ENCODE measurements at places on chromosomes 13 and 19. TPM values are rescaled to one million over a fixed set of nuclear protein-coding genes. Genes with fewer than 3 reads are reported as not detected.

Gene LSR
- total RNA-seq, result 5.1 TPM

DNA sequence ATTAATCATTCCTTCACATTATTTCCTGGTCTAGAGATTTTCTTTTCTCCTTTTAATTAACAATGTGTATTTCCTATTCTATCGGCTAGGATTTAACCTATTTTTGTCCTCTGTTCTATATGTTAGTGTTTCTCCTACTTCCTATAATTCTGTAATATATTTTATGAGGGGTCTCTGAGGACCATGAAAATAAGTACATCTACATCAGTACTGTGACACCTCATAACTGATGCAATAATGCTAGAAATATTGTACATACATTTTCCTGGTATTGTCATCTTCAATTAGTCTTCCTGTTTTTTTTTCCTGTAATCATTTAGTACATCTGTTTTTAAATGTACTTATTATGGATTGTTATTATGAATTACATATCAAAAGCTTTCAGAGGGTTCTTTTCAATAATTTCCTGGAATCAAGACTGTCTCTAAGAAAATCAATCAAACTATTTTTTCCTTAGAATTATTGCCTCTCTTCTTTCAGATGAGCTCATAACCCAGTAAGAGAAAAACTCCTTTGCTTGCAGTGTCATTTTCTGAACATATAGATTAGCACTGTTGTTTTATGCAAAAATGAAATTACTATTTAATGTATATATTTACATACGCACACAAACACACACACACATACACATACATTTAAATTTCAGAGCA lies 1004.3 kb downstream of the SLITRK5 start:
- no peak overlapping the region for H3K27ac ChIP-seq
- no peaks in the 10 kb centered on the region for H3K36me3 ChIP-seq
- H3K4me3 ChIP-seq, result no peak overlapping the region

GRCh38 chr13:20505405-20506366 lies 20.0 kb downstream of the CRYL1 start:
- no peak for DNase-seq
- peaks cover 5% of the 10 kb centered on the region for H3K4me1 ChIP-seq
- no peaks in the 10 kb centered on the region for H3K36me3 ChIP-seq
- no peak overlapping the region for H3K4me3 ChIP-seq
- H3K27ac ChIP-seq, result no peak overlapping the region
- no peaks in the 10 kb centered on the region for H3K27me3 ChIP-seq

DNA sequence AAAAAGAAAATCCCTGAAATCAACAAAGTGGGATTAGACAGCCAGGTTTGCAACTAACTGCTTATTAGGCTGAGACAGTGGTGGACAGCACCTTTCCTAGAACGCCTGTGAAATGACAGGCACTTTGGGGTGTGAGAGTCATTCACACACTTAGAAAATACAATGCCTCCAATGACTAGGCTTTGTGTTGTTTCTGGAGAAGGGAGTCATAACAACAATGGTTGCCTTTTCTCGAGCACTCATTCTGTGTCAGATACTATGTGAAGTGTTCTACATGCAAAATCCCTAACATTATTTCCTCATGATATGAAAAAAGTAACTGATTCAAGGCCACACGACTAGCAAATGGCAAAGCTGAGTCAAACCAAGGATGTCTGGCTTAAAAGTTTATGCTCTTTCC lies 41.2 kb downstream of the SACS start:
- H3K27ac ChIP-seq, result no peak overlapping the region
- H3K36me3 ChIP-seq, result no peaks in the 10 kb centered on the region
- DNase-seq, result no peak
- H3K27me3 ChIP-seq, result no peaks in the 10 kb centered on the region

- H3K4me3 ChIP-seq, result no peak overlapping the region
- no peaks in the 10 kb centered on the region for H3K4me1 ChIP-seq
- H3K27ac ChIP-seq, result no peak overlapping the region
Measured at GRCh38 chr19:10372690-10373089, 7.7 kb downstream of the TYK2 start.

DNA sequence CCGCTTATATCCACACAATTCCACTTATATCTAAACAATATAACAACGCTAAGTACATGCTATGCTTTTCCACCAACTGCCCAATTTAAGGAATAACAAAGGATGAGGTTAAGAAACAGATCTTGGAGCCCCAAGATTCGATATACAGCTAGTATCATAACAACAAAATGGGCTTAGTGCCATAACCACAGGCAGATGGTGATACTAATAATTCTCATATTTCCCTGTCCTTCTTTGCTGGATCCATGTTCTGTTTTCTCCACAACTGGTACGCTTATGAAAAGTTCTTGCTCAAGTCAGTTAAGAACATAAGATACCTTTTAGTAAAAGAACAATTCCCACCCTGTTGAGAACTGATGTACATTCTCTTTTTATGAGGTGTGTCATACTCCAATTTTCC lies 33.9 kb downstream of the CAB39L start:
- no peak overlapping the region for H3K27ac ChIP-seq
- no peaks in the 10 kb centered on the region for H3K27me3 ChIP-seq
- no peak for DNase-seq
- no peaks in the 10 kb centered on the region for H3K36me3 ChIP-seq
- no peak overlapping the region for H3K4me3 ChIP-seq

GRCh38 chr19:1591421-1592023 lies 1.1 kb downstream of the MBD3 start:
- H3K27me3 ChIP-seq, result no peaks in the 10 kb centered on the region
- H3K4me1 ChIP-seq, result peaks cover 15% of the 10 kb centered on the region
- no peak for DNase-seq
- peak overlapping the region; percentile 99 for H3K27ac ChIP-seq

GRCh38 chr13:91554101-91554500 lies 155.7 kb downstream of the GPC5 start:
- H3K36me3 ChIP-seq, result no peaks in the 10 kb centered on the region
- no peak for DNase-seq
- H3K27me3 ChIP-seq, result no peaks in the 10 kb centered on the region
- H3K4me1 ChIP-seq, result no peaks in the 10 kb centered on the region
- H3K27ac ChIP-seq, result no peak overlapping the region

DNA sequence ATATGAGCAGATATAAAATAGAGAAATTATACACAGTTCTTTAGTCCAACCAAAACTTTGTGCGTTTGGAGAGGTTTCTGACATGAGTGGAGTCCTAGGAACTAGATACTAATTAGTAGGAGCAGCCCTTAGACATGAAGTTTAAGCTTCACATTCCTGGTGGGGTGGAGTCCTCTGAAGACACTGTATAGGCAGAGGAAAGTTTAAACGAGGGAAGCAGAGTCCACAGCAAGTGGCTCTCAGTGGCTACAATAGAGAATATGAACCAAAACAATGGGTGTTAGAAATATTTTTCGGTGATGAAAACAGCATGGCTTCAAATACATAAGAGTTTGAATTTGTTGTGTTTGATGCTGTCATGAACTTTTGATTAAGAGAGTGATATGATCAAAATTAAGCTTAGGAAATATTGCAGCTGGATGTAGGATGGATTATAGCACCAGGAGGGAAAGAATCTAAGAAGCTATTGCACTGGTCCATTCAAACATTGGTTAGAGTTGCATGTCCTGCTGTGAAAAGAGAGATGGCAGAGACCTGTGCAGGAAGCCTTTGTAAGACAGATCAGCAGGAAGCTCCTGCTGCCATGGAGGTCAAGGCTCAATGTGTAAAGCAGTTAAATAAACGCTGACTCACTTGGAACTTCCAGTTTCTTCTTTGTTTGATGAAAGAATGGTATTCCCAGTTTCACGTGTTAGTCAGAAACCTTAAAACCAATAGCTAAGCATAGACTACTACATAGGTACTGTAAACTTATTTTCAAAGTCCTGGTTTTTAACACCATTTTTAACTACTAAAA lies 175.2 kb downstream of the TDRD3 start:
- no peak overlapping the region for H3K27ac ChIP-seq
- no peaks in the 10 kb centered on the region for H3K27me3 ChIP-seq
- no peak overlapping the region for H3K4me3 ChIP-seq
- no peak for DNase-seq
- H3K4me1 ChIP-seq, result no peaks in the 10 kb centered on the region

DNA sequence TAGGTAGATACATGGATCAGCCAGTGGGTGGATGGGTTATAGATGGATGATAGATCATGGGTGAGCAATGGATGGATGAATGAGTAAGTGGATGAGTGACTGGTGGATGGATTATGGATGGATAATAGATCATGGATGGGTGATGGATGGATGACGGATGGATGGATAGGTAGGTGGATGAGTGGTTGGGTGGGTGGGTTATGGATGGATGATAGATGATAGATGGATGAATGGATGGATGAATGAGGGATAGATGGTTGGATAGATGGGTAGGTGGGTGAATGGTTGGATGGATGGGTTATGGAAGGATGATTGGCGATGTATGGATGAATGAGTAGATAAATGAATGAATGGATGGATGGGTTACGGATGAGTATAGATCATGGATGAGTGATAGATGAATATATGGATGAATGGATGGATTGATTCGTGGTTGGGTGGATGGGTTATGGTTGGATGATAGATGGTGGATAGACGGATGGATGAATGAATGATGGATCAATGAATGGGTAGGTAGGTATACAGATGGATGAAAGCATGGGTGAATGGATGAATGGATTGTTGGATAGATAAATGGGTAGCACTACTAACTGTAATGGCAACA lies 27.0 kb upstream of the PTPRS start:
- no peak for DNase-seq
- no peaks in the 10 kb centered on the region for H3K36me3 ChIP-seq
- H3K27me3 ChIP-seq, result peaks cover 34% of the 10 kb centered on the region

Gene MISP
- not detected for total RNA-seq

GRCh38 chr19:11721681-11722080 lies 17.1 kb downstream of the ZNF823 start:
- H3K27ac ChIP-seq, result no peak overlapping the region
- no peak overlapping the region for H3K4me3 ChIP-seq
- H3K4me1 ChIP-seq, result no peaks in the 10 kb centered on the region
- H3K36me3 ChIP-seq, result peaks cover 55% of the 10 kb centered on the region
- H3K27me3 ChIP-seq, result no peaks in the 10 kb centered on the region

DNA sequence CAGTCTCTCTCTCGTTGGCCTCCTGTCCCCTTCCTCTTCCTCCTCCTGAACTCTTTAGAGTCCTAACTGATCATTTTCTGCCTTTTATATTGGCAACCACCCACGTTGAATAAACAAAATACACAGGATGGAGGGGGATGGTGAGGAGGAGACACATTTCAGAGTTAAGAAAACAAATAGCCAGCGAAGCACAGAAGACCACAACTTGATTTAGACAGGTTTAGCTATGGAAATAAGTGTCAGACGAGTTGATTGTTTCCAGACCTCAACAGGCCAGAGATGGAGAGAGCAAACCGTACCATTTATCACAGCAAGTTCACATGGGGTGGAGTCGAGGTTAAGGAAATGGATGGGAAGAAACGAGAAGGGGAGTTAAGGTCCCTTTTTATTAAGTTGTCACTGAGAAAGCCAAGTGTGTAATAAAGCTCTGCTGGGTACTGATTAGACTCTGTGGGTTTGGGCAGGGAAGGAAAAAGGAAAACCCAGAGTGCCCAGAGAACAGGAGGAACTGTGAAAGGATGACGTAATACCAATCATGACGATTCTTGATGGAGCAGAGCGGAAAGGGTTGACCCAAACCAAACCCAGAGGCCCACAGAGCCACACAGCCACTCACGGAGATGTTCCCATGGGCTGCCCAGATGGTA lies 11.1 kb upstream of the SERP2 start:
- DNase-seq, result no peak
- no peaks in the 10 kb centered on the region for H3K36me3 ChIP-seq
- peaks cover 18% of the 10 kb centered on the region for H3K4me1 ChIP-seq
- no peak overlapping the region for H3K27ac ChIP-seq

DNA sequence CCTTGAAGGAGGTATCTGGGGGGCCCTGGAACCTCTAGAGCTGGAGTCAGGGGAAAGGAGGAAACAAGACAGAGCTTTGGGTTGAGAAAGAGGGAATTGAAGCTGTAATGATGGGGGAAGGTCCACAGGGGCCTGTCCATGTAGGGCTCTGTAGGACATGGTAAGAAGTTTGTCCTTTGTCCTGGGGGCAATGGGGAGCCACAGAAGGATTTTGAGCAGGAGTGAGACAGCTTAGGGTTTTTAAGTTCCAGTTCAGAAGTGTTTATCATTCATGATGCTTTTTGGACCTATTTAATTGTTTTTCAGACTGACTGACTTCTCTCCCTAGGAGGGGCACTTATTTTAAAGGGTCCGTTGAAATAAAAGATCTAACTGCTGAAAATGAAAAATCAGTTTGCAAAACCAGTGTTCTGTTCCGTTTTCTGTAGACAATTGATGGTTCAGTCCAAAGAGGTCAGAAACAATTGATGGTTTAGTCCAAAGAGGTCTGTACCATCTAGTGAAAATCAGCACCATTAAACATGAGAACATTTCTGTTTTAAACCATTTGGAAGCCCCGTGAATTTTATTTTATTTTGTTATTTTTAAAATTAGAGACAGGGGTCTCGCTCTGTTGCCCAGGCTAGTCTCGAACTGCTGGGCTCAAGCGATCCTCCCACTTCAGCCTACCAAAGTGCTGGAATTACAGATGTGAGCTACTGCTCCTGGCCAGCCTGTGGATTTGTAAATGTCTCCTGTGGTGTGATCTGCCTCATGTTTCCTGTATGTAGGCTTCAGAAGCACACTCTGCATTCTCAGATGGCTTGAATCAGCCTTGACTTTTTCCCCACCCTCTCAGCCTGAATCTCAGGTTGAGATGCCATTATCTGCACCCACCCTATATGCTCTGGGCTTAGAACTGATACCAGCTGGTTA lies 8.4 kb downstream of the PLD3 start:
- no peaks in the 10 kb centered on the region for H3K27me3 ChIP-seq
- no peak for DNase-seq
- no peak overlapping the region for H3K4me3 ChIP-seq
- H3K27ac ChIP-seq, result no peak overlapping the region

- no peaks in the 10 kb centered on the region for H3K27me3 ChIP-seq
- no peak overlapping the region for H3K4me3 ChIP-seq
- no peaks in the 10 kb centered on the region for H3K4me1 ChIP-seq
- H3K27ac ChIP-seq, result no peak overlapping the region
Measured at GRCh38 chr19:49837425-49837824, 13.5 kb upstream of the PTOV1 start.

Gene ZIC2
- not detected for total RNA-seq

DNA sequence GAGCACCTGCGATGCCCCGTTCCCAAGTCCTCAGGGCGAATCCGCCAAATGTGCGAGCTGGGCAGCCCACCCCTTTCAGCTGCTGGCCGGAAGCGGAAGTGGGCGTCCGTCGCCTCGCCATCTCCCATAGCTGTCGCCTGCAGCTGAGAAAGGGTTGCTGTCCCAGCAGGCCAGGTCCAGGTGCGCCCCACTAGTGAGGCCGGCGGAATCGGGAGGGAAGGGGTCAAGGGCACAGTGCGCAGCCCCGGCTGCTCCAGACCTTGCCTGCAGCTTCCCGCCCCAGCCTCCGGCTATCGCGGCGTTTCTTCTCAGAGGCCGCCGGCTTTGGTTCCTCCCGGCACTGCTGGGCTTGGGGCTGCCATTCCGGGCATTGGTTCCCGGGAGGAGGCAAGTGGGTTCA lies at the start of gene ZNF177:
TSS of gene ZNF177 (plus strand) at position 109 of the 400 bp plus-strand sequence. CDS start 15,299 bp downstream, outside the sequence.
- H3K27ac ChIP-seq, result no peak within 1 kb of the TSS
- no peaks in the 10 kb centered on the region for H3K36me3 ChIP-seq
- no peaks in the 10 kb centered on the region for H3K4me1 ChIP-seq
- DNase-seq, result no peak
- no peaks in the 10 kb centered on the region for H3K27me3 ChIP-seq
- no peak within 1 kb of the TSS for H3K4me3 ChIP-seq

- H3K27ac ChIP-seq, result no peak overlapping the region
- no peak for DNase-seq
- H3K4me3 ChIP-seq, result no peak overlapping the region
Measured at GRCh38 chr13:103273825-103274224, 207.6 kb upstream of the SLC10A2 start.

Gene HIPK4
- not detected for total RNA-seq

GRCh38 chr13:65095161-65096082 lies 2134.7 kb downstream of the PCDH9 start:
- no peak overlapping the region for H3K27ac ChIP-seq
- no peak overlapping the region for H3K4me3 ChIP-seq
- no peaks in the 10 kb centered on the region for H3K27me3 ChIP-seq

Data from heart right ventricle (tissue), 16 donors.